H9 (cell line): ENCODE measurements at places on chromosomes 12 and 14. TPM values are rescaled to one million over a fixed set of nuclear protein-coding genes. Genes with fewer than 3 reads are reported as not detected.

GRCh38 chr14:68041876-68042354 is 222.3 kb downstream of the RAD51B start:
- no peak overlapping the region for H3K27ac ChIP-seq
- no peak for DNase-seq
- no peaks in the 10 kb centered on the region for H3K36me3 ChIP-seq
- peaks cover 9% of the 10 kb centered on the region for H3K4me1 ChIP-seq

GRCh38 chr12:108033090-108033489 is 96.0 kb upstream of the WSCD2 start:
- no peaks in the 10 kb centered on the region for H3K36me3 ChIP-seq
- no peaks in the 10 kb centered on the region for H3K4me1 ChIP-seq
- no peak overlapping the region for H3K27ac ChIP-seq

GRCh38 chr14:79878785-79879184 is 332.5 kb downstream of the DIO2 start:
- H3K4me1 ChIP-seq: no peaks in the 10 kb centered on the region
- H3K36me3 ChIP-seq: no peaks in the 10 kb centered on the region
- H3K27me3 ChIP-seq: no peaks in the 10 kb centered on the region
- H3K27ac ChIP-seq: no peak overlapping the region
- no peak for DNase-seq

The MIPOL1 gene
- total RNA-seq: 13.4 and 15.6 TPM in 2 replicates

DNA sequence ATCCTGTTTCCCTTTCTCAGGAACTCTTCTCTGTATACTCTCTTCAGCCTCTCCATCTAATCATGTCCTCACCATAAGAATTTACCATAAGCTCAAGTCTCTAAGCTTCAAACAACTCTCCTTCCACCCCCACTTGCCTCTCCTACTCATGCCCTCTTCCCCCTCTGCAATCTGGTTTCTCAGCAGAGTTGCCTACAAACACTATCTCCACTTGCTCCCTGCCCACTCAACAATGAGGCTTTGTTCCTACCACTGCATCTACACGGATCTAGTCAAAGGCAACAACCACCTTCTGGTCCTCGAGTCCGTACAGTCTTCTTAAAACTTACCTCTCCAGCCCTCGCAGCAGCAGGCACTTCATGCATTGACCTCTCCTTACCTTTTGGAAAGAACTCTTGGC is 17.2 kb upstream of the FBLN5 start:
- no peak overlapping the region for H3K27ac ChIP-seq
- no peak for DNase-seq
- H3K27me3 ChIP-seq: no peaks in the 10 kb centered on the region
- H3K4me1 ChIP-seq: no peaks in the 10 kb centered on the region

GRCh38 chr14:51370758-51371386 is 130.8 kb downstream of the TMX1 start:
- peaks cover 4% of the 10 kb centered on the region; the same call in 1 of the 2 replicates for H3K4me1 ChIP-seq
- no peak overlapping the region for H3K27ac ChIP-seq

- no peak overlapping the region for H3K27ac ChIP-seq
- no peaks in the 10 kb centered on the region for H3K27me3 ChIP-seq
- no peaks in the 10 kb centered on the region for H3K36me3 ChIP-seq
- no peak for DNase-seq
- H3K4me1 ChIP-seq: peaks cover 11% of the 10 kb centered on the region; the same call in 1 of the 2 replicates
- H3K4me3 ChIP-seq: no peak overlapping the region
Measured at GRCh38 chr12:131345521-131346436, 365.1 kb upstream of the SFSWAP start.

- H3K4me1 ChIP-seq: no peaks in the 10 kb centered on the region
- no peak for DNase-seq
- no peaks in the 10 kb centered on the region for H3K27me3 ChIP-seq
- H3K36me3 ChIP-seq: no peaks in the 10 kb centered on the region
- no peak overlapping the region for H3K27ac ChIP-seq
- H3K4me3 ChIP-seq: no peak overlapping the region
Measured at GRCh38 chr12:42701084-42701483, 111.5 kb upstream of the PRICKLE1 start.

GRCh38 chr14:52360831-52361230 is 46.7 kb downstream of the PTGER2 start:
- DNase-seq: no peak
- no peak overlapping the region for H3K27ac ChIP-seq
- no peaks in the 10 kb centered on the region for H3K4me1 ChIP-seq

- H3K4me1 ChIP-seq: no peaks in the 10 kb centered on the region
- no peaks in the 10 kb centered on the region for H3K36me3 ChIP-seq
- no peaks in the 10 kb centered on the region for H3K27me3 ChIP-seq
- no peak for DNase-seq
- H3K4me3 ChIP-seq: no peak overlapping the region
Measured at GRCh38 chr14:65840786-65841185, 428.3 kb downstream of the FUT8 start.

The RNF212B gene
- 0.15 and 0.39 TPM in 2 replicates for total RNA-seq

The RNASE4 gene
- not detected in 2 replicates for total RNA-seq

The NYNRIN gene
- 18.1 and 18.7 TPM in 2 replicates for total RNA-seq

DNA sequence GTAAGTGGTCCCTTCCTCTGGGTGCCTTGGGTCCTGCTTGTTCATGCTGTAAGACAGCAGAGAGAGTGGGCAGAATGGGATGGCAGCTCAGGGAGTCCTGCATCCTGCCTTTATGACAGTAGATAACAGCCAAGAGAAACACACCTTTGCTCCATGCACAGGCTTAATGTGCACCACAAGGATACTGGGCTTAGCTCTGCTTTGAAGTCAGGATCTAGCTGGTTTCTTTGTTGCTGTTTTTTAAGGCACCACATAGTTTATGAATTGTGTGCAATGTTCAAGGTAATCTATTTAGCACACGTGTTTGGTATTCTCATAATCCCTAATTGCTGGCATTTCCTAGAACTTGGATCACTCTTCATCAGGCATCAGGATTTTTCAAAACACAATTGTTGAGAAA is 239.5 kb upstream of the DCN start:
- H3K36me3 ChIP-seq: no peaks in the 10 kb centered on the region; the same call in 2 of the 3 replicates
- no peaks in the 10 kb centered on the region for H3K4me1 ChIP-seq
- H3K4me3 ChIP-seq: no peak overlapping the region
- DNase-seq: no peak
- no peak overlapping the region for H3K27ac ChIP-seq

The GPD1 gene
- 0.70 and 1.2 TPM in 2 replicates for total RNA-seq

The PPP1CC gene
- total RNA-seq: 286 and 290 TPM in 2 replicates

DNA sequence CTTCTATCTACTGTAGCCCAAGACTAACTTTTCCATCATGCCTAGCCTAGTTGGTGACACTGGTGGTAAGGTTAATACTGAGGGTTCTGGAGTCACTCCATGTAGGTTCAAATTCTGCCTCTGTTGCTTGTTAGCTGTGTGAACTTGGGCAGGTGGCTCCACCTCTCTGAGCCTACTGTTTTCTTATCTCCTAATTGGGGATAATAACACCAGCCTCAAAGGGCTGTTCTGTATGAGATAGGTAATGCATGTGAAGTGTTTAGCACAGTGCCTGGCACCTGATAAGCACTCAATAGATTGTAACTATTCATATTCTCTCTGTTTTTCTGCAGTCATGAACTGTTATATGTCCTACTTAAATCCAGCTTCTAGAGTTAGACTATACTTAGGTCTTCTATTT is 17.5 kb upstream of the SPPL3 start:
- H3K27me3 ChIP-seq: no peaks in the 10 kb centered on the region
- peaks cover 2% of the 10 kb centered on the region; the same call in 1 of the 2 replicates for H3K4me1 ChIP-seq
- H3K4me3 ChIP-seq: no peak overlapping the region
- no peak overlapping the region for H3K27ac ChIP-seq
- DNase-seq: no peak

DNA sequence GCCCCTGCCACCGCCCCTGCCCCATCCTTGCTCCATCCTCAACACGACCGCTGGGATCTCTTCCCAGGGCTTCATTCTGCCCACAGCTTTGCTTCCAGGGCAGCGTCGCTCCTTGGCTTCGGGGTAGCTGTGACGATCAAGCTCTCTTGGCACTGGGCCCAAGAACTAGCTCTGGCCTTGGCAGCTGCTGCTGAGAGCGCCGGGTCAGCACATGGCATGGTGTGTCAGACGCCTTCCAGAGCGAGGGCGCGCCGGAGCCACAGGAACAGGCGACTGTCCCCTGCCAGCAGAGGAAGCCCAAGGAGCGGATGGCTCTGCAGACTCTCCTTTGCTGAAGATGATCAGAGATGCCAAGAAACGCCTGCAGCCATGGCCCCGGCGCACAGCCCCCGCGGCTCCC is 15.9 kb downstream of the RAB35 start:
- no peak overlapping the region for H3K27ac ChIP-seq
- no peaks in the 10 kb centered on the region for H3K4me1 ChIP-seq
- H3K36me3 ChIP-seq: peaks cover 17% of the 10 kb centered on the region; the same call in 2 of the 3 replicates
- no peak overlapping the region for H3K4me3 ChIP-seq

The KRT82 gene
- not detected in 2 replicates for total RNA-seq

The INF2 gene
- total RNA-seq: 58.3 and 59.1 TPM in 2 replicates

The TMTC1 gene
- total RNA-seq: 16.1 TPM in 2 replicates

DNA sequence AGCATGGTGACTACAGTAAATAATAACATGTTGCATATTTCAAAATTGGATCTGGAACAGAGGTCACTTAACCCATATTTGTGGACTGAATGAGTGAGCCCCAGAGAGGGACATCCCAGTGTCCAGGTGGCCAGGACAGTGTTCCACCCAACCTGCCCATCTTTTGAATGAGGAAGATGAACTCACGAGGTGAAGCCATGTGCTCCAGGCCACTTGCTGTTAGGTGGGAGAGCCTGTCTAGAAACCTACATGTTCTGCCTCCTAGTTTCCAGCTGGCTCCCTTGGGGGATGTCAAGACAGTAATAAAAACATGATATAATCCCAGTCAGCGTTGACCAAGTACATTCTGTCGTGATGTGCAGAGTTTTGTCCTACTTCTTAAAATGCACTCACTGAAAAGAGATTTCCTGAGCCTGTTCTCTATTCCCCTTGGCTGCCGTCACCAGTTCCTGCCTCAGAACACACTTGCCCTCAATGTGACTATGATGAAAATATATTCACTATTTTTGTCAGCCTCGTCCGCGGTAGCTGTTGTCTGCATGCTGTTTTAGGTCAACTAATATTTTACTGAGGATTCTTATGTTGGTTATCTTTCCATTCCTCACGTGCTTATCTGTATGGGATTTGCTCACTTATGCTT is 25.7 kb downstream of the TSPAN9 start:
- H3K27ac ChIP-seq: no peak overlapping the region
- no peak overlapping the region for H3K4me3 ChIP-seq
- no peak for DNase-seq
- no peaks in the 10 kb centered on the region for H3K27me3 ChIP-seq

DNA sequence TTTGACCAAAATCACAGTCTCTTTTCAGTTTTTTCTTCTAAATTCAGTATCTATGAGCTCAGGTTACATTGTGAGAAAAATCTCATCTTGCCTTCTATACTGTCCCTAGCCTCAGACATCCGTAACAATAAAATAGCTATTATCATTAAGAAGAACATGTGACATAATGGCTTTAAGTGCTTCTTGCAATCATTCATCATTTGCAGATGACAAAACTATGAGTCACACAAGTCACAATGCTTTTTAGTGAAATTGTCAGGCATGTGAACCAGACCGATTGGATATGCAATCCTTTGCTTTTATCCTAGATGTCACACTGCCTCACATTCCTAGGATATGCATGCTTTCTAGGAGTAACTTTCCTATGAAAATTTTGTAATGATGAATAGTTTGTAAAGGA is 313.1 kb downstream of the SLC6A15 start:
- H3K27me3 ChIP-seq: no peaks in the 10 kb centered on the region
- no peak overlapping the region for H3K27ac ChIP-seq
- DNase-seq: no peak
- H3K36me3 ChIP-seq: no peaks in the 10 kb centered on the region

DNA sequence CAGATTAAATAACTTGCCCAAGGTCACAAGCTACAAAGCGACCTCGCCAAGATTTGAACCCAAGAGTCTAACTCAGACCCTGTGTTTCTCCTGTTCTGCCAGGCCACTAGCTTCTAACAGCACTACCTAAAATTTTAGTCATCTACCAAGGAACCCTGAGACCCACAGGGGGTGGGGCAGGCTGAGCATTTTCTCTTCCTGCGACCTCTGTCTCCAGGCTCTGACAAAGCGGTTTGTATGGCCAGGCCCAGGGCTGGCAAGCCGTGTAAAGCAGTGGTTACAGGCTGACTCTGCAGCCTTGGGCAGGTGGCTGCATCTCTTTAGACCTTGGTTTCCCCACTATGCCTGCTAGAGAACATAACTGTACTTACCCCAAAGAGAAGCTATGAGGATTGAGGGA is 5.3 kb downstream of the VDR start:
- H3K27me3 ChIP-seq: peaks cover 13% of the 10 kb centered on the region; the same call in 1 of the 2 replicates
- H3K36me3 ChIP-seq: no peaks in the 10 kb centered on the region
- DNase-seq: no peak

DNA sequence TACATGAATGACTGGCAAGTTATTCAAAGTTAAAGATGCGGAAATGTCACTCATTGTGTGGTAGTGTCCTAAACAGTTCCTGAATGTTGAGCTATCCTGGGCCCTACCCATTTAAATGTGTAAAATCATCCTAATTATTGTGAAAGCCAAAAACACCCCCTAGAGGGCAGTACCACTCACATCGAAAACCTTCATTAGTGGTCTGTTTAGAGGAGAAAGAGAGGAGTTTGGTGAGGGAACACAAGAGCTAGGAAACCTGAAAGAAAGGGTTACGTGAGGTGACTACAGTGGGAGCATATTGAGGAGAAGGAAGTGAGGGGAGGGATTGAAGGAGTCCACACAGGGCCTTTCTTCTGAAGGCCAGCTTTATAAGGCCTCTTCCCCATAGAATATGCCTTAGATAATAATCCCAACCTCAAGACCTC is 2.5 kb upstream of the TEP1 start:
- H3K27me3 ChIP-seq: no peaks in the 10 kb centered on the region
- H3K36me3 ChIP-seq: no peaks in the 10 kb centered on the region
- H3K4me1 ChIP-seq: no peaks in the 10 kb centered on the region
- H3K4me3 ChIP-seq: peak overlapping the region; percentile 1; the same call in 1 of the 3 replicates

The PPP1R1A gene
- total RNA-seq: 4.3 and 8.5 TPM in 2 replicates

The A2M gene
- total RNA-seq: 0.94 and 1.2 TPM in 2 replicates

GRCh38 chr14:72350215-72350614 is 418.0 kb downstream of the RGS6 start:
- H3K4me3 ChIP-seq: no peak overlapping the region
- no peaks in the 10 kb centered on the region for H3K36me3 ChIP-seq
- no peaks in the 10 kb centered on the region for H3K27me3 ChIP-seq
- no peak overlapping the region for H3K27ac ChIP-seq
- H3K4me1 ChIP-seq: no peaks in the 10 kb centered on the region
- no peak for DNase-seq

The DEPDC4 gene
- 3.2 and 3.4 TPM in 2 replicates for total RNA-seq

The LRP1 gene
- total RNA-seq: 98.4 and 115 TPM in 2 replicates

DNA sequence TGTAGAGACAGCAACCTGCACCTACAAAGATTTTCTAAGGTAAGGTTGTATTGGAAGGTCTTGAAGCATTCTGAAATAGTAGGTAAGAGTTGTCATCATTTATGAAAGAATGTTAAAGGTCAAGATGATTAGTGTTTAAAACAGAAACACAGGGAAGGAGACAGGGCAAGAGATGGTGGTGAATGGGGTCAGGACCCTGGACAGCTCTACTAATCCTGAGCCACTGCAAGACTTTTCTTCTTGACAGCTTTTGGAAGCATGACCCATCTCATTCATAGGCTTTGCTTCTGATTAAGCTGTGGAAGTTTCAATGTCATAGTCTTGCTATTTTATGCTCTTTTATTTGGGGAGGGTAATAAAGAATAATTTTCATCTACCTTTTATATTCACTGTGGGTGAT is 75.5 kb upstream of the CAND1 start:
- H3K4me1 ChIP-seq: no peaks in the 10 kb centered on the region
- no peaks in the 10 kb centered on the region for H3K27me3 ChIP-seq
- H3K4me3 ChIP-seq: no peak overlapping the region
- H3K36me3 ChIP-seq: no peaks in the 10 kb centered on the region
- peak; percentile 51 for DNase-seq
